Transverse colon (tissue), 4 donors: ENCODE measurements at places on chromosomes 1 and 21. TPM values are rescaled to one million over a fixed set of nuclear protein-coding genes. Genes with fewer than 3 reads are reported as not detected.

DNA sequence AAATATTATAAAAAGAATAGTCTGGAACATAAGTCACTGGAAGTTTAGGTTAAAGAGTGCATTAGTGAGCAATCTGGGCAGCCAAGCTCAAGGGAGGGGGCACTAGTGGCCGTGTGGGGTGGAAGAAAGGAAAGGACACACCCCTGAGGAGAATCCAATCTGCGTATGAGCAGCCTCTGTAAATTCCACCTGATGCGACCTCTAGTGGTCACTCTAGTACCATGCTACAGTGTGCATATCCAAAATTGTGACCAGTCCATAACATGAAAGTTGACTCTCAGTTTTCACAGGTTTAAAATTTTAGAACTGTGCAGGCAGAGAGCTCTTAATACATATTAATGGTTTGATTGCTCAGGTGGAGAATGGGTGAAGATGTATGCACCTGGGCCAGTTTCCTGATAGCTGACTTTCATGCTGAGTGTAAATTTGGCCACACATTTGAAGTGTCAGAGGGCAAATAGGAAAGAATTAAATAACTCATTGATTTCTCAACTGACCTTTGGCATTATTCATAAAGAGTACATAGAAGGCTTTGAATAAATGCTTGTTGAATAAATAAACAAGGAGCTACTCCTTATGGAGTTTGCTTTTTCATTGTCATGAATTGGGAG is 105.9 kb upstream of the C21orf91 start:
- peak; percentile 42 for DNase-seq
- H3K4me1 ChIP-seq = no peaks in the 10 kb centered on the region
- no peak overlapping the region for H3K4me3 ChIP-seq
- no peak overlapping the region for H3K27ac ChIP-seq
- H3K36me3 ChIP-seq = no peaks in the 10 kb centered on the region

DNA sequence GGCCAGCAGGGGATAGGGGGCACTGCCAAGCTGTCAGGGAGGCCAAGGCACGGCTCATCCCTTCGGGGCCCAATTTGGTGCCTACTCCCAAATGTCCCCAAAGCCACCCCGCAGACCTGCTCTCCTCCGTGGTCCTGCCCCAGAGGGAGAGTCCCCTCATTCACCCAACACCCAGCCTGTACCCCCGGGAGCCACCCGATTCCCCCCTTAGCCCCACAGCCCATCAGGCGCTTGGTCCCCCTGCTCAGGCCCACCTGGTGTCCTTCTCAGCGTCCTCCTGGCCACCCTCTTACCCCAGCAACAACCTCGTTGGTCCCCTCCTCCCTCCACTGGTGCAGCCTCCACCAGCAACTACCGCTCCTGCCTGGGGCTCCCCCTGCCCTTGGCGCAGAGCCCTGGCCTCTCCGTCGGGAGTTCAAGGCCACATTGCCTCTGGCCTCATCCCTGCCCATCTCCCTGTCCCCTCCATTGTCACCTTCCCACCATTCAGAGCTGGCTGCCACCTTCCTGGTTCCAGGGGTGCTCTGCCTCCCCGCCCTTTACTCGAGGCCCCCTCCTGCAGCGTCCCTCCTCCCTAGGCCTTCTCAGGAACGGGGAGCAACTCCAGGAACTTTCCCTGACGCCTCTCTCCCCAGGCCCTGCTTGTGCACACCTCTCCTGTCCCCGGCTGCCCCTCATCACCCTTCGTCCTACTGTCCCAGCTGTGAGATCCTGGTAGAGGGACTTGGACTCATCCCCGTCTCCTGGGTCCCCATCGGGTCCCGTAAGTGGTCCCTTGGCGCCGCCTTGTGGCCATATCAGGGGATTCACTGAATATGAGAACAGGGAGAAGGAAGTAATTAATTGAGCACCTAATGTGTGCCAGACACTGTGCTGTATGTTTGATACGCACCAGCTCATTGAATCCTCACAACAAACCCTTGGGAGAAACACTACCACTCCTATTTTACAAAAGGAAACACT is 73.9 kb downstream of the RAP1GAP start:
- H3K4me3 ChIP-seq = no peak overlapping the region
- peaks cover 7% of the 10 kb centered on the region for H3K4me1 ChIP-seq
- H3K36me3 ChIP-seq = no peaks in the 10 kb centered on the region
- no peak overlapping the region for H3K27ac ChIP-seq

DNA sequence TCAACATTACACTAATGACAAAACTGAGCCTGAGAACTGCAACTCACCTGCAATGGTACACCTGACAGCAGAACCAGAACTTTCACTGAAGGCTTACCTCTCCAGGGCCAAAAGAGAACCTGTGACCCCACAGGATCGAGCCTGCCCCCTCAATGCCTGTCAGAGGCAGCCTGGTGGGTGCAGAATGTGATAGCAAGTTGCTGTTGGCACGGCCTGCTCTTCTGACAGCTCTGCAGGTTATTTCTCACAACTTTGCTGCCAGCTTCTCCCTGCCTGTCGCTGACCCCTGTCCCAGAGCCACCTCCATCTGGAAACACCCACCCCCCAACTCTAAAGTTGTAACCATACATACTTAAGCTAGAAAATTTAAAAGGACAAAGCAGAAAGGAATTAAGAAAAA is 35.2 kb downstream of the HIVEP3 start:
- peaks cover 13% of the 10 kb centered on the region for H3K4me1 ChIP-seq
- no peak overlapping the region for H3K4me3 ChIP-seq
- H3K27ac ChIP-seq = no peak overlapping the region
- no peaks in the 10 kb centered on the region for H3K27me3 ChIP-seq
- no peaks in the 10 kb centered on the region for H3K36me3 ChIP-seq

GRCh38 chr1:64759968-64760367 is 15.1 kb downstream of the RAVER2 start:
- H3K4me1 ChIP-seq = peaks cover 37% of the 10 kb centered on the region
- H3K36me3 ChIP-seq = no peaks in the 10 kb centered on the region
- H3K4me3 ChIP-seq = no peak overlapping the region
- H3K27ac ChIP-seq = no peak overlapping the region

GRCh38 chr1:11885916-11886315 is 27.2 kb upstream of the NPPB start:
- no peak for DNase-seq
- no peaks in the 10 kb centered on the region for H3K4me1 ChIP-seq
- H3K4me3 ChIP-seq = no peak overlapping the region
- no peaks in the 10 kb centered on the region for H3K27me3 ChIP-seq
- no peaks in the 10 kb centered on the region for H3K36me3 ChIP-seq

DNA sequence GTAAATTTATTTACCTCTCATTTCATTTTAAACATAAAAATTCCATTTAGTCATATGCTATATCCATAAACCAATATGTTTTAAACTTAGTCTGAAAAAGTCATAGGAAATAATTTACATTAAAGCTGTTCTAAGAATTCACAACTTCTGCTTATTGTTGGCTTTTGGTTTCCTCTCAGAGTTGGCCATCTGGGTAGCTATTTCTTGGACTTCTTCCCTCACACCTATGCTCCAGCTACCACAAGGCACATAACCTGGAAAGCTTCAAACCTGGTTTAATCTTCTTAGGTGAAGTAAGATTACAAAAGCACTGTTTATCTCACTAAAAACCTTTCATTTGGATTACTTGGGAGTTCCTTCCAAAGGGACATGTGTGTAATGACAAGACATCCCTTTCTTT is 29.8 kb downstream of the RBM11 start:
- no peak for DNase-seq
- H3K4me1 ChIP-seq = no peaks in the 10 kb centered on the region
- no peak overlapping the region for H3K27ac ChIP-seq
- no peaks in the 10 kb centered on the region for H3K27me3 ChIP-seq
- no peak overlapping the region for H3K4me3 ChIP-seq
- H3K36me3 ChIP-seq = no peaks in the 10 kb centered on the region

- H3K4me3 ChIP-seq = no peak overlapping the region
- H3K4me1 ChIP-seq = no peaks in the 10 kb centered on the region
- no peaks in the 10 kb centered on the region for H3K27me3 ChIP-seq
- no peaks in the 10 kb centered on the region for H3K36me3 ChIP-seq
- H3K27ac ChIP-seq = no peak overlapping the region
These were observed 157.3 kb downstream of the SLC30A10 start for GRCh38 chr1:219771080-219771479.

- H3K27me3 ChIP-seq = no peaks in the 10 kb centered on the region
- no peaks in the 10 kb centered on the region for H3K4me1 ChIP-seq
- H3K4me3 ChIP-seq = no peak overlapping the region
- H3K36me3 ChIP-seq = no peaks in the 10 kb centered on the region
- no peak overlapping the region for H3K27ac ChIP-seq
These were observed 100.4 kb upstream of the F3 start for GRCh38 chr1:94641990-94642389.

DNA sequence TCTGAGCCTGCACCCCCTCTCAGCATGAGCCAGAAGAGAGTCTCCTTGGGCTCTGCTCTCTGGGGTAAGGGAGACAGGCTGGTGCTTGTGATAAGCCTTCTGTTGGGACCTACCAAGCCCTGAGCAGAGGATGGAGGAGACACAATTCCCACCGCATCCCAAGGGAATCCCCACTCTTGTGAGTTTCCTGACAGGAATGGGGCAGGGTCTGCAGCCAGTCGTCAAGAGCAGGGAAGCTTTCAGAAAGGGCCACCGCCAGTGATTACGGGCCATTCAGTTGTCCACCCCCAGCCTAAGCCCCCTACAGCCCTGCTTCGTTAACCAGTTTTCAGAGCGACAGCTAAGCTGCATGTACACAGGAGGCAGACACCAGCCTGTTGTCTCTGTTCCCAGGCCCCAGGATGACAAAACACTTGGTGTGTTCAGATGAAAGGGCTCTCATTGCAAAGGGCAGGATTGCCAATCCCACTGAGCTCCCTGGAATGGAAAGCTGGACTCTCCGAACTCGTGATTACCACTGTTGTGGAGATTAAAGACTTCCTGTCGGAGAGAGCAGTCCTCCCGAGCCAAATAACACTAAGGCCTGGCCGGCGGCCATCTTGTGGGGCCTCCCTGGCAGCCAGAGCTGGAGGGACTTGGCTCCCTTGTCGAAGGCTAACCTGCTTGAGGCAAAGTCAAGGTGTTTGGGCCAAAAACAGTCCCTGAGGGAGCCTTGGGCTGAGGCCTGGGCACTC is 37.4 kb upstream of the SLC30A1 start:
- H3K27ac ChIP-seq = no peak overlapping the region
- no peaks in the 10 kb centered on the region for H3K27me3 ChIP-seq
- H3K4me3 ChIP-seq = no peak overlapping the region
- no peak for DNase-seq

GRCh38 chr1:169931795-169932231 is 38.1 kb upstream of the SCYL3 start:
- no peak for DNase-seq
- no peak overlapping the region for H3K4me3 ChIP-seq
- no peaks in the 10 kb centered on the region for H3K27me3 ChIP-seq
- H3K27ac ChIP-seq = no peak overlapping the region

GRCh38 chr1:7456722-7457082 is 314.4 kb upstream of the VAMP3 start:
- no peak overlapping the region for H3K4me3 ChIP-seq
- no peak overlapping the region for H3K27ac ChIP-seq
- no peaks in the 10 kb centered on the region for H3K27me3 ChIP-seq
- no peak for DNase-seq
- H3K4me1 ChIP-seq = no peaks in the 10 kb centered on the region

- no peak overlapping the region for H3K4me3 ChIP-seq
- DNase-seq = no peak
- no peaks in the 10 kb centered on the region for H3K36me3 ChIP-seq
- no peak overlapping the region for H3K27ac ChIP-seq
- H3K4me1 ChIP-seq = peaks cover 20% of the 10 kb centered on the region
These were observed 3.5 kb upstream of the SLC44A5 start for GRCh38 chr1:75614399-75614756.

- H3K4me1 ChIP-seq = no peaks in the 10 kb centered on the region
- no peaks in the 10 kb centered on the region for H3K36me3 ChIP-seq
- no peak overlapping the region for H3K4me3 ChIP-seq
- H3K27me3 ChIP-seq = peaks cover 4% of the 10 kb centered on the region
- no peak overlapping the region for H3K27ac ChIP-seq
These were observed 31.7 kb upstream of the RC3H1 start for GRCh38 chr1:174053826-174054225.

DNA sequence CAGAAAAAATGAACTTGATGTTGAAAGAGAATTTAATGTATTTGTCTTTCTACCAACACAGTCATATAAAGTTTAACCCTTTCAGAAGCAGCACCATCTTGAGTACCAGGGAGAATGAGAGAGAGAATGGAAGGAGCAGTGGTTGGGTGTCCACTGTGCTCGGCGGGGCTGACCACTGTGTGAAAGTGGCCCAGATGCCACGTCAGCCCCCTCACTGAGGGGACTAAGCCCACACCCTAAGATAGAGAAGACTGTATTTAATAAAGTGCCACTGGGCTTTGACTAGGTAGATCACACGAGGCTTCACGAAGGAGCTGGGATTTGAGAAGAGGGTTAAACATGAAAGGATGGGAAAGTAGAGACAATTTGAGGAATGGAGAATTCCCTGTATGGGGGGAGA is 31.2 kb downstream of the BATF3 start:
- no peaks in the 10 kb centered on the region for H3K36me3 ChIP-seq
- DNase-seq = no peak
- H3K27ac ChIP-seq = peak overlapping the region; percentile 79
- H3K4me1 ChIP-seq = peaks cover 3% of the 10 kb centered on the region
- H3K4me3 ChIP-seq = no peak overlapping the region

GRCh38 chr1:226166341-226166740 is 20.2 kb downstream of the ACBD3 start:
- no peak overlapping the region for H3K27ac ChIP-seq
- no peaks in the 10 kb centered on the region for H3K27me3 ChIP-seq
- no peak for DNase-seq
- H3K36me3 ChIP-seq = no peaks in the 10 kb centered on the region

- H3K4me3 ChIP-seq = no peak overlapping the region
- H3K36me3 ChIP-seq = no peaks in the 10 kb centered on the region
- H3K27ac ChIP-seq = no peak overlapping the region
- peaks cover 13% of the 10 kb centered on the region for H3K27me3 ChIP-seq
- DNase-seq = no peak
- no peaks in the 10 kb centered on the region for H3K4me1 ChIP-seq
These were observed 34.0 kb downstream of the FOXO6 start for GRCh38 chr1:41394959-41395956.

DNA sequence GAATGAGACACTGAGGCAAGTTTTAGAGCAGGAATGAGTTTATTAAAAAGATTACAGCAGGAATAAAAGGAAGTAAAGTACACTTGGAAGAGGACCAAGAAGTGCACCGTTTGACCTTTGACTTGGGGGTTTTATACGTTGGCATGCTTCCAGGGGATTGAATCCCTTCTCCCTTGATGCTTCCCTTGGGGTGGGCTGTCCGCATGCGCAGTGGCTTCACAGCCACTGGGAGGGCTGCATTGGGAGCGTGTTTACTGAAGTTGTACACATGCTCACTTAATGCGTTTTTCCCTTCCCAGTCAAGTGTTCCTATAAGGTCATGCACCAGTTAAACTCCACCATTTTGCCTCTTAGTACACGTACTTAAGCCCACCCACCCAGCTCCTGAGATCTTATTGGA is 72.4 kb upstream of the MARK1 start:
- DNase-seq = no peak
- peaks cover 9% of the 10 kb centered on the region for H3K4me1 ChIP-seq
- H3K4me3 ChIP-seq = no peak overlapping the region
- no peak overlapping the region for H3K27ac ChIP-seq
- H3K27me3 ChIP-seq = no peaks in the 10 kb centered on the region

GRCh38 chr1:53107570-53108322 is 34.7 kb downstream of the SLC1A7 start:
- DNase-seq = no peak
- no peaks in the 10 kb centered on the region for H3K36me3 ChIP-seq
- H3K27me3 ChIP-seq = no peaks in the 10 kb centered on the region
- no peak overlapping the region for H3K4me3 ChIP-seq

MORN1 gene
- total RNA-seq = 34.0 TPM

NBPF6 gene
- total RNA-seq = not detected

KCNA2 gene
- 0.68 TPM for total RNA-seq

TEDDM1 gene
- not detected for total RNA-seq

TNFRSF1B gene
- total RNA-seq = 13.8 TPM
